T-helper 2 cell treated with Interferon-gamma antibody and Interleukin-4, amounts not matched to agents 5 μg/mL and 100 μg/mL, for 36 hours (primary cell): ENCODE measurements at places on chromosomes 1 and 21.

DNA sequence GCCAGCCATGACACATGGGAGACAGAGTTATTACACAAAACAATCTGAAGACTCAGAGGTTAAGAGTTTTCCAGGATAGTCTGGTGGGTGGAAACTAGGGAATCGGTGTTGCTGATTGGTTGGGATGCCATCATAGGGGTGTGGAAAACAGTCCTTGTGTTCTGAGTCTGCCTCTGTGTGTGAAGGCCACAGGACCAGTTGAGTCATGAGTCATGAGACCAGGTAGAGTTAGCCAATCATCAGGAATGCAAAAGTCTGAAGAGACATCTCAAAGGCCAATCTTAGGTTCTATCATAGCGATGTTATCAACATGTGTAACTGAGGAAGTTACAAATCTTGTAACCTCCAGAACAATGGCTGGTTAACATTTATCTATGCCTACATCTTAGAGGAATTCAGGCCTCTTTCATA lies 49.7 kb upstream of the NEK7 start:
- H3K4me1 ChIP-seq, result peaks cover 12% of the 10 kb centered on the region
- no peaks in the 10 kb centered on the region for H3K27me3 ChIP-seq
- H3K4me3 ChIP-seq, result no peak overlapping the region
- DNase-seq, result no peak

DNA sequence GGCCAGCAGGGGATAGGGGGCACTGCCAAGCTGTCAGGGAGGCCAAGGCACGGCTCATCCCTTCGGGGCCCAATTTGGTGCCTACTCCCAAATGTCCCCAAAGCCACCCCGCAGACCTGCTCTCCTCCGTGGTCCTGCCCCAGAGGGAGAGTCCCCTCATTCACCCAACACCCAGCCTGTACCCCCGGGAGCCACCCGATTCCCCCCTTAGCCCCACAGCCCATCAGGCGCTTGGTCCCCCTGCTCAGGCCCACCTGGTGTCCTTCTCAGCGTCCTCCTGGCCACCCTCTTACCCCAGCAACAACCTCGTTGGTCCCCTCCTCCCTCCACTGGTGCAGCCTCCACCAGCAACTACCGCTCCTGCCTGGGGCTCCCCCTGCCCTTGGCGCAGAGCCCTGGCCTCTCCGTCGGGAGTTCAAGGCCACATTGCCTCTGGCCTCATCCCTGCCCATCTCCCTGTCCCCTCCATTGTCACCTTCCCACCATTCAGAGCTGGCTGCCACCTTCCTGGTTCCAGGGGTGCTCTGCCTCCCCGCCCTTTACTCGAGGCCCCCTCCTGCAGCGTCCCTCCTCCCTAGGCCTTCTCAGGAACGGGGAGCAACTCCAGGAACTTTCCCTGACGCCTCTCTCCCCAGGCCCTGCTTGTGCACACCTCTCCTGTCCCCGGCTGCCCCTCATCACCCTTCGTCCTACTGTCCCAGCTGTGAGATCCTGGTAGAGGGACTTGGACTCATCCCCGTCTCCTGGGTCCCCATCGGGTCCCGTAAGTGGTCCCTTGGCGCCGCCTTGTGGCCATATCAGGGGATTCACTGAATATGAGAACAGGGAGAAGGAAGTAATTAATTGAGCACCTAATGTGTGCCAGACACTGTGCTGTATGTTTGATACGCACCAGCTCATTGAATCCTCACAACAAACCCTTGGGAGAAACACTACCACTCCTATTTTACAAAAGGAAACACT lies 73.9 kb downstream of the RAP1GAP start:
- H3K36me3 ChIP-seq, result no peaks in the 10 kb centered on the region
- H3K4me1 ChIP-seq, result no peaks in the 10 kb centered on the region
- H3K27me3 ChIP-seq, result no peaks in the 10 kb centered on the region
- no peak overlapping the region for H3K4me3 ChIP-seq
- H3K27ac ChIP-seq, result no peak overlapping the region
- peak; percentile 25 for DNase-seq

DNA sequence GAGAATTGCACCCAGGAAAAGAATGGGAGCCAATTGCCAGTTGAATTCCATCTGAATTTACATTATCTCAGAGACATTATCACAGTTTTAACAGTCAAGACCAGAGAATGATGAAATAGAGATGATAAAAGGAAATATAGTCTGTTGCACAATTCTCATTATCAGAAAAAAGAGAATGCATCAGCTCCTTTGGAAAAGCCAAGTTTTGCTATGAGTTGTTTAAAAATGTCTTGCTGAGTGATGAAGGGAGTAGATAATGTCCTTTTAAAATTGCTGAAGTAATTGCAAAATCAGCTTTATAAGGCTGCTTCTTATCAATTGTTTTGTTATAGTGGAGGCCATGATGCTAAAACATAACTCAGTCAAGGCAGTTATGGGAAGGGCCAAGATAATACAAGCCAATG lies 37.9 kb upstream of the EEIG2 start:
- peaks cover 19% of the 10 kb centered on the region for H3K27me3 ChIP-seq
- no peak for DNase-seq
- H3K27ac ChIP-seq, result no peak overlapping the region
- peaks cover 3% of the 10 kb centered on the region for H3K36me3 ChIP-seq
- H3K4me3 ChIP-seq, result no peak overlapping the region
- no peaks in the 10 kb centered on the region for H3K4me1 ChIP-seq

DNA sequence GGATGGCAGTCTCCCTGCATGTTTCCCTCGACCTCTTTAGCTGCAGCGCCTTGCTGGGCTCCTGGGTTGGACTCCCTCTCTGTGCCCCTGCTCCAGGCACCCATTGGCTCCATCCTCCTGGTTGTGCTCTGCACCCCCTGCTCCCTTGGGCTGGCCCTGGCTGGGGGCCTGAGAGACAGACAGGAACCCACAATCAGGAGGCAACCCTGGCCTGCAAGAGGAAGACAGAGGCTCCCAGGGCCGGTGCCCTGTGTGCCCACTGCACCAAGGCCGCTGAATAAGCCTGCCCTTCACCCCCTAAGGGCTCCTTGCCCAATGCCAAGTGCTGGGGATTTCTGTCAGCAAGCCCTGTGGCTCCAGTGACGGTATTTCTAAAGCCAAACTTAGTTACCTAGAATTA lies 31.5 kb upstream of the LHX4 start:
- no peaks in the 10 kb centered on the region for H3K36me3 ChIP-seq
- no peak overlapping the region for H3K4me3 ChIP-seq
- DNase-seq, result no peak
- no peaks in the 10 kb centered on the region for H3K4me1 ChIP-seq
- no peak overlapping the region for H3K27ac ChIP-seq
- no peaks in the 10 kb centered on the region for H3K27me3 ChIP-seq

DNA sequence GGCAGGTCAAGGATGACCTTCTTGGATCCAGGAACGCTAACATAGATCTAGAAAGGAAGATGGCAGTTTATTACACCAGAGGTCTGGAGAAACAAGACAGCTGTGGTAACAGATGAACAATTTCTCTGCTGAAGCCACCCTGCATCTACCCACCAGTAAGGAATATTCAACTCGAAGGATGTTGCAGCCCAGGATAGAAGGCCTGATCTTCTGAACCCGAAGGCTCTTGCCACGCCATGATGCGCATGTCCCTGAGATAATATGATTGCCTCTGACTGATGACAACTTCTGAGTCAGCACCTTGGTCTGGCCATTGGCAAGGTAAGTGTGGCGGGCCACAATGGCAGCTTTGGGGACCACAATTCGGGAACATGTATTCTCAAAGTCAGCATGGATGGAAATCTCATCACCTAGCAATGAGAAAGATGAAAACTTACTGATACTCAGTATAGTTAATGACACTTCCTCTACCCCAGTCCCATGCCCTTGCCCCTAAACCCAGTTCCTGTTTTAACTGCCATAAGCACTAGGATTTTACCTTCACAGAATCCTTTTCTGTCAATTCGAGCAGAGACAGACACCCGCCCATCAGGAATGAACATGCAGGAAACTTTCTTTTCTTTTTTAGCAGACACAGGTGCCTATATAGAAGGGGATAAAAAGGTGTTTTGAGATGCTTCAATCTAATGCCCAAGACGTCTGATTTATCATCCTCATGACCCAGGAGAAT lies 1.8 kb downstream of the TXNIP start:
- peaks cover 51% of the 10 kb centered on the region for H3K4me1 ChIP-seq
- H3K27ac ChIP-seq, result peak overlapping the region; percentile 99
- peak; percentile 36 for DNase-seq
- H3K36me3 ChIP-seq, result peaks cover 50% of the 10 kb centered on the region

DNA sequence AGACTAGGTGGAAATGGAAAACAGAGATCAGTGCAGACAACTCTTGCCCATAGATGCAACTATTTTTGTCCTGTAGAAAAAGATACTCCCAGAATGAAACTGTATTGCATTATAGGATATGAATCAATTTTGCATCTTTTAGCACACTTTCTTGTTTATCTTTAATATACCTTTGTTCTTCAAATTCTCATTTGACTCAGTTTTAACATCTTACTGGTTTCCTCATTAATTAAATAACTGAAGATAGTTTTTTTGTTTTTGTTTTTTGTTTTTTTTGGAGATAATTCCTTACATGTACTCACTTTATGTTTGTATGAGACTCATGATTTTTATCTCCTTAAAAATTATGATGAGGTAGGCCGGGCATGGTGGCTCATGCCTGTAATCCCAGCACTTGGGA lies 10.9 kb upstream of the CAMTA1 start:
- H3K27ac ChIP-seq, result no peak overlapping the region
- no peak overlapping the region for H3K4me3 ChIP-seq
- no peaks in the 10 kb centered on the region for H3K36me3 ChIP-seq
- H3K4me1 ChIP-seq, result peaks cover 10% of the 10 kb centered on the region
- peaks cover 19% of the 10 kb centered on the region for H3K27me3 ChIP-seq
- DNase-seq, result no peak

GRCh38 chr1:217534566-217534965 lies 96.3 kb downstream of the GPATCH2 start:
- no peak for DNase-seq
- no peak overlapping the region for H3K4me3 ChIP-seq
- H3K27me3 ChIP-seq, result no peaks in the 10 kb centered on the region
- no peak overlapping the region for H3K27ac ChIP-seq

DNA sequence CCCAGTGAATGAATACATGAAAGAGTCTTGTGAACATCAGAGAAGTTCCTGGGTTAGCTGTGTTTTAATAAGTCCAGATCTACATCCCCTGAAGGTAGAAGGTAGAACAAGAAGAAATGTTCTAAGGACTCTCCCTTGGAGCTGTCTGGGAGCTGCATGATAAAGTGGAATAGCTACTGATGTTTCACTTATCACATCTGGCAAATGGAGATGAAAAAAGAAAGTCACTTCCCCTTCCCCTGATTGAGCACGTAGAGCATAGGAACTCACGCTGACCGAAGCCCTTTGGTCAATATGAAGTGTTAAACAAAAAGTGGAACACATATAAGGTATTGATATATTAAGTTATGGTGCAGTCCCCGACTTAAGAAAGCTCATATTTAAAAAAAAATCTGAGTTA lies 53.2 kb upstream of the PARP1 start:
- no peak for DNase-seq
- peaks cover 11% of the 10 kb centered on the region for H3K4me1 ChIP-seq
- H3K27ac ChIP-seq, result no peak overlapping the region
- H3K27me3 ChIP-seq, result peaks cover 7% of the 10 kb centered on the region
- H3K4me3 ChIP-seq, result no peak overlapping the region
